Left ventricle myocardium inferior (tissue), 1 donor: ENCODE measurements at places on chromosomes 3 and 15.

DNA sequence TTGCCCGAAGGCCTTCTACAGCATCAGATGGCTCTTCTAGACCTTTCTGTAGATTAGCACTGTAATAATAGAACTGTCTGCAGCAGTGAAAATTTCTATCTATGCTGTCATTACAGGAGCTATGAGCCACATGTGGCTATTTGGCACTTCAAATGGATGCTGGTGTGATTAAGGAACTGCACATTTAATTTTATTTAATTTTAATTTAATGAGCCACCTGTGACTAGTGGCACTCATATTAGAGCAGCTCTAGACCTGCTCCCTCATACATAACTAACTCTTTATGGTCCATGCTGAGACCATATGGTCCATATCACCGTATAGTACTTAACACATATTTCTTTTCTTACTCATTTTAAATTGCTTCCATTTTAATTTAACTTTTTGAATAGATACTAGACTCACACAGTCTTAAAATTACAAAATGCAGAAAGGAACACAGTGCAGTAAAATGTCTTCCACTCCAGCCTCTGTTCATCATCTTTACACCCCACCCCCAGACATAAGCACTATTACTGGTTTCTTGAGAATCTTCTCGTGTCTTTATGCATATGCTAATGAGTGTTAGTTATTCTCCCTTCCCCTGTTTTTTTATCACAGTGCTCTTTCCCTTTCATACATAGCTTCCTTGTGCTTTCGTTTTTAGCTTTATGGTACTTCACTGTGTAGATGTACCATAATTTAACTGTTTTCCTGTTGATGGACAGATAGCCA is 9.6 kb downstream of the LSM3 start:
- no peak overlapping the region for H3K4me3 ChIP-seq
- peaks cover 47% of the 10 kb centered on the region for H3K36me3 ChIP-seq

- no peak for DNase-seq
- no peaks in the 10 kb centered on the region for H3K36me3 ChIP-seq
- H3K27ac ChIP-seq = peak overlapping the region; percentile 0
- no peaks in the 10 kb centered on the region for H3K27me3 ChIP-seq
- no peak overlapping the region for H3K4me3 ChIP-seq
- peaks cover 39% of the 10 kb centered on the region for H3K4me1 ChIP-seq
These were observed 436.9 kb upstream of the C2CD4B start for GRCh38 chr15:62601777-62602545.

DNA sequence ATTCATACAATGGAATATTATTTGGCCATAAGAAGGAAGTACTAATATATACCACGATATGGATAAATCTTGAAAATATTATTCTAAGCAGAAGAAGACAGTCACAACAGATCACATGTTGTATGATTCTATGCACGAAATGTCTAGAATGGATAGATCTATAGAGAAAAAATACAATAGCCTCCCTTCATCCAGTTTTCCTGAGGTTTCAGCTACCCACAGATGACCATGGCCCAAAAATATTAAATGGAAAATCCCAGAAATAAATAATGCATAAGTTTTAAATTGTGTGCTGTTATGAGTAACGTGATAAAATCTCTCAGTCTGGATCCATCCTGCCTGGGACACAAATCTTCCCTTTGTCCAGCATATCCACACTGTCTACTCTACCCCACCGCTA is 162.2 kb upstream of the ST8SIA2 start:
- no peaks in the 10 kb centered on the region for H3K36me3 ChIP-seq
- H3K27ac ChIP-seq = no peak overlapping the region
- no peak overlapping the region for H3K4me3 ChIP-seq
- H3K4me1 ChIP-seq = no peaks in the 10 kb centered on the region

- H3K4me1 ChIP-seq = no peaks in the 10 kb centered on the region
- no peak overlapping the region for H3K4me3 ChIP-seq
- DNase-seq = no peak
- H3K36me3 ChIP-seq = peaks cover 36% of the 10 kb centered on the region
These were observed 370.3 kb upstream of the TPM1 start for GRCh38 chr15:62672268-62672667.

- H3K36me3 ChIP-seq = peaks cover 74% of the 10 kb centered on the region
- H3K4me3 ChIP-seq = no peak overlapping the region
- H3K27me3 ChIP-seq = no peaks in the 10 kb centered on the region
These were observed 3.6 kb downstream of the CXCR6 start for GRCh38 chr3:45946875-45947274.

- peaks cover 20% of the 10 kb centered on the region for H3K36me3 ChIP-seq
- H3K27ac ChIP-seq = peak overlapping the region; percentile 68
- H3K27me3 ChIP-seq = no peaks in the 10 kb centered on the region
- H3K4me1 ChIP-seq = peaks cover 24% of the 10 kb centered on the region
- DNase-seq = peak; percentile 61
These were observed 40.4 kb upstream of the ACKR4 start for GRCh38 chr3:132556508-132557159.

DNA sequence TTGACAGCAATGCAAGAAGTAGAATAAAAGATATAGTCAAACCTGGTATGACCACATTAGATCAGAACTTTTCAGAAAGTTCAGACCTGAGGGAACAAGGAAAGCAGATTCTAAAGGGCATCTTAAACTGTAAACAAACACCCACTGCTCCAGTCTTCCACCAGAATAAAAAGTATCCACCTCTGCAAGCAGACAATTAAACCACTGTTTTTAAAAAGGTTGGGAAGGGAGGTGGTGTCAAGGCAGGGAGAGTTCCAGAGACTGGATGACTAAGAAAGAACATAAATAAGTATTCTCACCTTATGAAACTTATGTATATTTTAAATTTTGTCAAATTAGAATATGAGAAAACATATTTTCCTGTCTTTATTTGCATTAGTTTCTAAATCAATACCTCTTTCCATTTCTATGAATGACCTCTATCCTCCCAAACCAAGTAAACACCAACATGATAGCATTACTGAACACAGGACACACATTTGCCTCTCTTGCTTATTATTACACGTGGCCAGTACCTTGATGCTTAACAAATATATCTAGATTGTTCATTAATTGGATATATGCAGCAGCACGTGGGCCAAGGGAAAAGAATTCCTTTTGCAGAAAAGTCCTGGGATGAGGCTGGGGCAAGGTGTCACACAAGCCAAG is 31.6 kb downstream of the PIK3CB start:
- no peaks in the 10 kb centered on the region for H3K27me3 ChIP-seq
- H3K4me1 ChIP-seq = peaks cover 29% of the 10 kb centered on the region
- no peaks in the 10 kb centered on the region for H3K36me3 ChIP-seq
- H3K4me3 ChIP-seq = no peak overlapping the region

GRCh38 chr3:189278221-189278620 is 106.5 kb downstream of the TPRG1 start:
- H3K36me3 ChIP-seq = no peaks in the 10 kb centered on the region
- H3K4me3 ChIP-seq = no peak overlapping the region
- DNase-seq = no peak

DNA sequence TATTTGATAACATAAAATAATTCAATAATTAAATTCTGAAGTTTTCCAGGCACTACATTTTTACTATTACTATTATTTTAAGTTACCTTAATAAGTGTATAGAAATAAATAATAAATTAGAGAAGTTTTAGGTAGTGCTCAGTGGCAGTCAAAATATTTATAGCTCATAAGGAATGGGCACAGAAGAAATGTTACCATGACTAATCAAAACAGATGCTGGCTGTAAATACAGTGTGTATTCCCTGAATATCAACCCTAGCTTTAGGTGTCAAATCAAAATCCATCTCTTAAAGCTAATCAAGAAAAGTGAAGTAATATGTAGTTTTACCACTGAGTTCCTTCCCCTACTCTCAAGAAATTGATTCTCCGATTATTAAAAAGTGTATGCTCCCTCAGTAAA is 35.5 kb downstream of the ZBTB20 start:
- H3K36me3 ChIP-seq = peaks cover 6% of the 10 kb centered on the region
- DNase-seq = no peak
- peak overlapping the region; percentile 57 for H3K27ac ChIP-seq
- peaks cover 42% of the 10 kb centered on the region for H3K4me1 ChIP-seq

DNA sequence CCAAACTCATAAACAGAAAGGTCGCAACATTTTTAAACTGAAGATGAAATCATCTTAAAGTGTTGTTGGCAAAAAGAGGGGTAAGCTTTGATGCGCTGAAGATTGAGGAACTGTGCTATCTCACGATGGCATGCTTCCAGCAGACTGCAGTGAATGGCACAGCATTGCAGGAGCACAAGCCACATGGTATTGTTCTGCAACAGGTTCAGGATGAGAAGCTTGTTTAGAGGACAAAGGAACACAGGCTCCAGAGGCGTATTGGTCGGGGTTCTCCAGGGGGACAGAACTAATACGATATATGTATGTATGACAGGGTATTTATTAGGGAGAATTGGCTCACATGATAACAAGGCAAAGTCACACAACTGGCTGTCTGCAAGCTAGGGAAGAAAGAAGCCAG is 13.8 kb upstream of the PLD1 start:
- no peaks in the 10 kb centered on the region for H3K36me3 ChIP-seq
- no peak overlapping the region for H3K4me3 ChIP-seq
- H3K4me1 ChIP-seq = peaks cover 22% of the 10 kb centered on the region
- no peak for DNase-seq
- no peaks in the 10 kb centered on the region for H3K27me3 ChIP-seq
